ENCODE measurements at places on chromosomes 4 and X.

- no peak for DNase-seq
Measured at GRCh38 chr4:25943312-25943711, 29.3 kb downstream of the SMIM20 start.

DNA sequence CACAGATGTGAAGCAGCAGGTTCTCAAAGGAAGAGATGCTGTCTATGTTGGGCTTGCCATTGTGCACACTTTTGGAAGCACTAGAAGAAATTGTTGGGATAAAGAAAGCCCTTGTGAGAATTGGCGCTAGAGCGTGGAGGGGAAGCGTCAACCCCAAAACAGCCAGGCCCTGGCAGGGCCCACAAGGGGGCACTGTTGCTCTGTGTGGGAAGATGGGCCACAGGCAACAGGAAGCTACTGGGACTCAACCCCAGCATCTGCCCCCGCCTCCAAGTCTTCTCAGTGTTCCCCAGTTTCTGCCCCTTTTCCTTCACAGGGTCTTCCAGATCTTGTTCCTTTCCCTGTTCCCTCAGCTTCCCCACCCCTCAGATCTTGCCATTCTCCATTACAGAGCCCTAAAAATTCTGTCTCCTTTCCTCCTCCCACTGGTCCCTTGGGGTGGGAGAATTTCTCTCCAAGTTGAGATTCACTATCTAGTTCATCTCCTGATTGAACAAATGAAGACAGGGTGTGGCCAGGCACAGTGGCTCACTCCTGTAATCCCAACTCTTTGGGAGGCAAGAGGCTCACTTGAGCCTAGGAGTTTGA lies 85.5 kb downstream of the STARD8 start:
- DNase-seq: no peak

- DNase-seq: no peak
Measured at GRCh38 chr4:20764366-20764992, 64.2 kb downstream of the PACRGL start.

GRCh38 chr4:9769321-9769720 lies 12.1 kb upstream of the DRD5 start:
- no peak for DNase-seq

- no peak for DNase-seq
Measured at GRCh38 chr4:127049526-127049925, 583.2 kb upstream of the INTU start.

DNA sequence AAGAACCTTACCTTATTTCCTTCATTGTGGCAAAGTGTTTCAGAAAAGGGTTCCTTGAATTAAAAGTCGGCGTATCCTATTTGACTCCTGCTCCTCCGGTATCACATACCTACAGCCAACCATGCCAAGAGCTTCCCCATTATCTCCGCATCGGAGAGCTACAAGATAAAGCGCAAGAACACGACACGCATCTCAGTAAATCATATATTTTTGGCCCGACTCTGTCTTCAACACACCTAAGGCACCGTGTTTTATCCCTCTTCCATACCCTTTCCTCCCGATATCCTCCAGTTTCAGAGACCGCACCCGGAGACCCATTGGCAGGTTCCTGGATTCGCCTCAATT lies 497 bp upstream of the THAP9 start:
- no peak for DNase-seq

DNA sequence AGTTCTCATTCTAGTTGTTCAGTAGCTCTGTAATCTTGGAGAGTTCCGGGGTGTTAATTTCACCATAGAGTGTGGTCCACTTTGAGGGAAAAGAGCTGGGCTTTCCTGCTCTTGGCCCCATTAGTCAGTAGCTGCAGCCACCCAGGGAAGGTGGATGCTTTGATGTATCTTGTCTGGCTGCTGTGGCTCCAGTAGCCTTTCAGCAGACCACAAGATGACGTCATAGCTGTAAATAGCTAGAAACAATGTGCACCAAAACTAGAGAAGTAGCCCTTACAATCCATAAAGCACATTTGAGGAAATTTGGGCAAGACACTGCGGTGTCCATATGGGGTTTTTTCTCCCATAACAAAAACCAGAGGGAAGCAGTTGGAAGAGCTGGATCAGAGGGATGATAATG lies 32.9 kb upstream of the PRPS2 start:
- no peak for DNase-seq

DNA sequence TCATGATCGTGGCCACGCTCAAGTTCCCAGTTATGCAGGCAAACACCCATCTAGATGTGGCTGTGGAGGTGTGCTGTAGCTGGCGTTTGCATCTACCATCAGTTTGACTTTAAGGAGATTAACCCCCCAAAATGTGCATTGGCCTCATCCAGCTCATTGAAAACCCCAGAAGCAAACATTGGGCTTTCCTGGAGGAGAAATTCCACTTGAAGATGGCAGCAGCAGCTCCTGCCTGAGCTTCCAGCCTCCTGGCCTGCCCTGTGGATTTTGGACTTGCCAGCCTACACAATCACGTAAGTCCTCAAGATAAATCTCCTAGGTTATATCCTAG lies 30.2 kb upstream of the SLC25A6 start:
- DNase-seq: no peak
